Stimulated activated CD8-positive, alpha-beta memory T cell treated with anti-CD3 and anti-CD28 coated beads, Interleukin-7, amount 100 ng/mL, for 1 hour (primary cell): ENCODE measurements at places on chromosomes 7 and 10.

- DNase-seq, result no peak
These were observed 61.9 kb downstream of the MCU start for GRCh38 chr10:72753760-72754231.

GRCh38 chr7:158541346-158542010 lies 46.1 kb downstream of the PTPRN2 start:
- DNase-seq, result no peak

DNA sequence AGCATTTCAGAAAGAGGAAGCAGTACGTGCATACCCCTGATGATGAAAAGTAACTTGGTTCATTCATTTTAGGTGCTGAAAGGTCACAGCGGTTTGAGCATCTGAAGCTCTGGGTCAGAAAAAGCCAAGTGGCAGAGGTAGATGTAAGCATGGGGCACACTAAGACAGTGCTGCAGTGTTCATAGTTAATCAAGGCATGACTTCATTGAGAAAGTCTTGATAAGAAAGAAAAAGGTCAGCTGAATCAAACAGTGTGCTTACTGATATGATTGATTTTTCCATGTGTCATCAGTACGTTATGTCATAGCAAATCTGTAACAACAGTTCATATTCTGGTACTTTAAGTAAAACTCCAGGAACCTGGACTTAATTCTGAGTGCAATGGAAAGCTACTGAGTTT lies 107.7 kb upstream of the PCLO start:
- no peak for DNase-seq

DNA sequence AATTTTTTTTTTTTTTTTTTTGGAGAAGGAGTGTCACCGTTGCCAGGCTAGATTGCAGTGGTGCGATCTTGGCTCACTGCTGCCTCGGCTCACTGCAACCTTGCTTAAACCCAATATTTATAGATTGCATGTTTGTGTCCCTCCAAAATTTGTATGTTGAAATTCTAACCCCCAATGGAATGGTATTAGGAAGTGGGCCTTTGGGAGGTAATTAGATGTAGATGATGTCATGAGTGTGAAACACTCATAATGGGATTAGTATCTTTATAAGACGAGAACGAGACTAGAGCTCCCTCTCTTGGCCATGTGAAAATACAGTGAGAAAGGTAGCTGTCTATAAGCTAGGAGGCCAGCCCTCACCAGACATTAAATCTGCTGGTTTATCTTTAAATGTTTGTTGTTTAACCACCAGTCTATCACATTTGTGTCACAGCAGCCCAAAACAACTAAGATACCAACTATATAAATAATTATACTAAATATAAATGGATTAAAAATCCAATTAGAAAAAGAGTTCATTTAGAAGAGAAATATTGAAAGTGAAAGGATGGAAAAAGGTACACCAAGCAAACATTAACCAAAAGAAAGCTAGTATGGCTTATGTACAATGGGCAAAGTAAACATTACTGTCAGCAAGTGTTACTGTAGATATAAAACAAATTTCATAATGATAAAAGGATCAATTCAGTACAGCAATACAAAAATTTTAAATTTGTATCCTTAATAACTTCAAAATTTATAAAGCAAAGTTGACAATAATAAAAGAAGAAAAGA lies 9.3 kb downstream of the TCAF1 start:
- no peak for DNase-seq

DNA sequence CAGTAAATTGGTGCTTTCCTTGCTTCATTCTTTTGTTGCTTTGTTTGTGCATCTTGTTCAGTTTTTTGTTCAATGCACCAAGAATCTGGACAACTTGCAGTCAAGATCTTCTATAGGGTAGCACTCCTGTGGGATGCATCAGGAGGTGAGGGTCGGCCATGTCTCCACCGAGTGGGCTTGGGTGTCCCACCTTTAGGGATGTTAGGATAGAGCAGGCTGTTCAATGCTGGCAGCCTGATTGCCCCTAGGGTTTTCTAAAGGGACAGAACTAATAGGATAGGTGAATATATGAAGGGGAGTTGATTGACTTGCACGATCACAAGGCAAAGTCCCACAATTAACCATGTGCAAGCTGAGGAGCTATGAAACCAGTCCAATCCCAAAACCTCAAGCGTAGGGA lies 109.9 kb downstream of the GLRX3 start:
- no peak for DNase-seq

- DNase-seq, result no peak
These were observed 36.5 kb downstream of the EMX2 start for GRCh38 chr10:117578999-117579590.

DNA sequence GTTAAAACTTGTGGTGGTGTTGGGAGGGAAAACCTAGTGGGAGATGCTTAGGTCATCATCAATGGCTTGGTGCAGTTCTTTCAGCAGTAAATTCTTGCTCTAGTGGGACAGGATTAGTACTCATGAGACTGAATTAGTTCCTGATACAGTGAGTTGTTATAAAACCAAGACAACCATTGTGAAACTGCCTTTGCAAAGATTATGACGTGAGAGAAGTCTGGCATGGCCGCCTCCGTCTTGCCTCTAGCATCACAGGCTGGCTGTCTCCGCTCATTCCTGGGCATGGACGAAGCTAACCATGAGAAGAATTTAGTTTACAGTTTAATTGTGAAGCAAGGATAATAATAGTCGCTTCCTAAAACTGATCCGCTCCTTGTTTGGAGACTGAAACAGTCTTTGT lies 186.4 kb downstream of the KIF20B start:
- DNase-seq, result no peak

DNA sequence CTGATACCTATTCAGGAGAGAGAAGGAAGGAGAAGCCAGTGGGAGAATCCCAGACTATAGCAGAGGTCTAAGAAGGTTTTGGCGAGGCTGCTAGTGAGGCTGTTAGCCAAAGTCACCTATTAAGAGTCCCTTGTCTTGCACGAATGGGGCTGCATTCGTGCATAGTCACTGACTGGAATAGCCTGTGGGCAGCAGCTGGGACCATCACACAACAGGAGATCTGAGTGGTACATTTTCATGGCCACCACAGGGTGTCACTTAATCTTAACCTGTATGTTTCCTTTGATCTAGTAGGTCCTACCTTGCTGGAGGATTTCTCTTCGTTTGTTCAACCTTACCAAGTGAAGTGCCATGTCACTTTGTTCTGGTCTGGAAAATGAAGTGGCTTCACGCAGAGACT lies 319.9 kb downstream of the BMPER start:
- DNase-seq, result no peak

GRCh38 chr10:76252733-76253132 lies 821.3 kb downstream of the LRMDA start:
- DNase-seq, result no peak

DNA sequence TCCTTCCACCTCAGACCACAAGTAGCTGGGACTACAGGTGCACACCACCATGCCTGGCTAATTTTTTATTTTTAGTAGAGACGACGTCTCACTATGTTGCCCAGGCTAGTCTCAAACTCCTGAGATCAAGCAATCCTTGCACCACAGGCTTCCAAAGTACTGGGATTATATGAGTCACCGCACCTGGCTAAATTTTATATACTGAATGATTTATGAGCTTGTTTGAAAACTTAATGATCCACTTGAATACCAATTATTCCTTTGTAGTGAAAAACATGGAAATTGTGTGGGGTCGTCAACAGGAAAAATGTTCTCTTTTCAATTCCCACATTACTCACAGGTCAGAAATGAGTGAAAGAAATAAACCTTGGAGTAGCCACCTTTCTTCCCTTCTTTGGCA lies 31.3 kb downstream of the RAPGEF5 start:
- no peak for DNase-seq

GRCh38 chr10:122544493-122544892 lies 16.1 kb upstream of the DMBT1 start:
- DNase-seq, result no peak
